ENCODE measurements at places on chromosomes 3 and 15.

DNA sequence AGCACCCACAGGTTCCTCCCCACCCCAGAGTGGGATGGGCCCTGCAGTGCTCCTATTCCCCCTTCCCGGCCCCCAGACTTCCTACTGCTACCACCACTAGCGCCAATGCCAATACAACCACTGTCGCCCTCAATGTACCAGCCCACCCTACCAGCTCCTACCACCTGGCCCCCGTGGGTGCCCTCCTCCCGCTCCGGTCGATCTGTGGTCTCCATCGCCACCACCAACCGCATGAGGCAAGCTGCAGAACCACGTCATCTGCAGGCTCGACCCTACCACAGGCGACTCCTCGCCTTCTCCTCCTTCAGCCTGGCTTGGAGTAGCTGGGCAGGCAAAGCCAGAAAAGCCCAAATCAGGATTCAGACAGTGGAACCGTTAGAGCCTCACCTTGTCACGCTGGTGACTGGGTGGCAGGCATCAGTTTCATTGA lies 179.3 kb downstream of the POTEB3 start:
- no peak for DNase-seq

- DNase-seq, result no peak
These were observed 259.9 kb upstream of the TMC3 start for GRCh38 chr15:81633889-81634288.

- DNase-seq, result no peak
These were observed 216.7 kb downstream of the PTPRG start for GRCh38 chr3:61778095-61778494.

DNA sequence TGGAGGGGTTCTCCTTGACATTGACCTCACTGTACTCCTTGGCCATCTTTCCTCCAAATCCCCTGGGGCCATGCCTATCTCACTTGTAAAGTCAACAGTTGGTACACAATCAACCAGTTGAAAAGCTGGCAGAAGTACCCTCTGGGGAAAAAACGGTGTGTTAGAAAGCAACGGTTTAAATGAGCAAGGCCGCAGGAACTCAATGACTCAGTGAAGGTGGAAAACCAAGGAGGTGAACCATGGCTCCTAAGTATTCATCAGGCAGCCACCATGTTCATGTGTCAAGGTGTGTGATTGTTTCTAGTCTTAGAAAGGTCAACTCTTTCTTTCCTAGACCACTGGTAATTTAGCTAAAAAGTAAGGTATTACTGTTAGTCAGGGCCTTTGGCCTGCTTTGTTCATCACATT lies 130.9 kb upstream of the SATB1 start:
- DNase-seq, result no peak

DNA sequence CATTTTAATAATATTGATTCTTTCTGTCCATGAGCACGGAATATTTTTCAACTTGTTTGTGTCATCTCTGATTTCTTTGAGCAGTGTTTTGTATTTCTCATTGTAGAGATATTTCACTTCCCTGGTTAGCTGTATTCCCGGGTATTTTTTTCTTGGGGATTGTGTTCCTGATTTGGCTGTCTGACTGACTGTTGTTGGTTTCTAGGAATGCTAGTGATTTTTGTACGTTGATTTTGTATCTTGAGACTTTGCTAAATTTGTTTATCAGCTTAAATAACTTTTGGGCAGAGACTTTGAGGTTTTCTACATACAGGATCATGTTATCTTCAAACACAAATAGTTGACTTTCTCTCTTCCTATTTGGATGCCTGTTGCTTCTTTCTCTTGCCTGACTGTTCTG lies 418.8 kb upstream of the ALCAM start:
- no peak for DNase-seq

DNA sequence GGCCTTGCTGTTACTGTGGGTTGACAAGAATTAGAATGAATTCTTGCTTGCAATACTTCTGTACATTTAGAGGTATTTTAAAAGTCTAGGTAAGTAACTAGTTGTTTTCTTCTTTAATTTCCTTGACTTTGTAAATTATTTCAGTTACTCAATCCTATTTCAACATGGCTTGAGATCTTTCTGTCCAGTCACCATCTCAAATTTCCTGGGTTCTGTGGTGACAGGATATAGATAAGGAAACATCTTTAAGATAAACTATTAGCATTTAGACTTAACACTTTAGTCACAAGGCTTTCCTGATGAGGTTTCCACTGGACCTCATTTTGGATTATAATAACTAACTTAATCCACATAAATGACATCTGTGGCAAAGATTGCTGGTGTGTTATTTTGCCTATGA lies 195.9 kb upstream of the DPH6 start:
- no peak for DNase-seq

DNA sequence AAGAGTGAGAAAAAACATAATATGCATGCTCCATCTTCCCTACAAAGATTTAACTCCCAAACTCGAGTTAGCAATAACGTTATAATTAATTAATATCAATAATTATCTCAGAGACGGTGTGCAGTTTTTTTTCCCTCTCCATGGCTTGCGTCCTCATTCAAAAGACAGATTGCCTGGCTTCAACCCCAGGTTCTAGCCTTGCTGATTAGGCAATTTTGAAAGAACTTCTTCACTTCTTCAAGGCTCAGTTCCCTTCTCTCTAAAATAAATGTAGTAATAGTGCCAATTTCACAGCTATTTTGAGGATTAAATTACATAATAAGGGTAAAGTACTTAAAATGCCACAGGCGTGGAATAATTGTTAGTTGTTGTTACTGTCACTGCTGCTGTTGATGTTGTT lies 876.1 kb upstream of the GBE1 start:
- DNase-seq, result no peak

DNA sequence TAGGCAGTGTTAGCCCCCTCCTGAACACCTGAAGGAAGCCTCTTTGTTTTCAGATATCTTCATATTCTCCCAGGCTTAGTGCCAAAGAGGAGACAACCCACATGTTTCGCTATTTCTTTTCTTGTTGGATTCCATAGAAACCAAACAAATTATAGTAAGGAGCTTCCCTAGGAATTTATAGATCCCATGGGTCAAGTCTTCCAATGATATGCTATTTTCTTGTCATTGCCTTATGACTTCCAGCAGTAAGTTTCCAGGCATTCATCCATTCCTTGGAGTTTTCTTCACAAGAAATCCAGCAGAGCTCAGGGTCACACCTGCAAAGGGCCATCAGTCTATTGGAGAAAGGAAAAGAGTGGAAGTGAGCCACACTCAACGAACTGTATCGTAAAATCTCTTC lies 9.9 kb upstream of the KCNMB2 start:
- no peak for DNase-seq

GRCh38 chr15:88538972-88539371 lies 7.5 kb downstream of the DET1 start:
- DNase-seq, result no peak

- no peak for DNase-seq
These were observed 4.0 kb downstream of the SCAANT1 start for GRCh38 chr3:63908081-63908736.

- no peak for DNase-seq
These were observed 63.8 kb upstream of the TBC1D5 start for GRCh38 chr3:17806201-17806600.

- DNase-seq, result no peak
These were observed 52.7 kb upstream of the OXTR start for GRCh38 chr3:8822141-8822540.

GRCh38 chr3:123148772-123149171 lies 53.0 kb upstream of the SEC22A start:
- no peak for DNase-seq

DNA sequence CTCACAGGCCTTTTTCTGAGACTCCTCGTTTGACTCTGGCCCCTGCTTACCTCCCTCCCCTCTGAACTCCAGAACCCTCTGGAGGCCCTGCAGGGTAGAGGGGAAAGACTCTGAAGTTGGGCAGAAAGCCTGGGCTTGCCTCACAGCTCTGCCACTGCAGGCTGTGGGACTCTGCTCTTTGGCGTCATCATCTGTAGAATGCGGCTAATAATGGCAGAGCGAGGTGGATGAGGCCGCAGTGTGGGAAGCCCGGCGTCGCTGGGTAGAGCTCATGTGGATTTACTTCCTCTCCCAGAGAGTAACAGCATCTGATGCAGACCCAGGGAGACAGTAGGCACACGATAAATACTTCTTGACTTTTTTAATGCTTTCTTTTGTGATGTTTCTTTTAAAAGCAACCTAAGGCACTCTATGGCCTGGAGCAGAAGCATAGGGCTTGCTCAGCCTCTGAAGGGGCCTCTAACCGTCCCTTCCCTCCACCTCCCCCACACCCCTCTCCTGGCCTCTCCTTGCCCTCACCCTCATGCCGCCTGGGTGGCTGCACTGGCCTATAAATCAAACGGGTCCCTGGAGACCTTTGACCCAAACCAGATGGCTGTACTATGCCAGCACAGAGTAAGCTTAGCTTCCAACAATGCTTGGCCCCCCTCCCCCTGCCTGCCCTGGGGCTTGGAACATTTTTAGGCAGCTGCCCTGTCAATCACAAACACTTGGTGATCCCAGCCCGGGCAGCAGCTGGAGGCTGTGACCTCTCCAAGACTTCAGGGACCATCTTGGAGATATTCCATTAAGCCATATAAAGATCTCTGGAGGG lies 32.9 kb downstream of the SPSB4 start:
- DNase-seq, result no peak

GRCh38 chr3:7166460-7166859 lies 305.5 kb downstream of the GRM7 start:
- DNase-seq, result no peak

- DNase-seq, result no peak
These were observed 7.8 kb downstream of the SETMAR start for GRCh38 chr3:4310971-4311370.

- DNase-seq, result no peak
These were observed 10.7 kb downstream of the MB21D2 start for GRCh38 chr3:192906940-192907339.

- DNase-seq, result no peak
These were observed 365.6 kb downstream of the SV2B start for GRCh38 chr15:91465696-91466095.

DNA sequence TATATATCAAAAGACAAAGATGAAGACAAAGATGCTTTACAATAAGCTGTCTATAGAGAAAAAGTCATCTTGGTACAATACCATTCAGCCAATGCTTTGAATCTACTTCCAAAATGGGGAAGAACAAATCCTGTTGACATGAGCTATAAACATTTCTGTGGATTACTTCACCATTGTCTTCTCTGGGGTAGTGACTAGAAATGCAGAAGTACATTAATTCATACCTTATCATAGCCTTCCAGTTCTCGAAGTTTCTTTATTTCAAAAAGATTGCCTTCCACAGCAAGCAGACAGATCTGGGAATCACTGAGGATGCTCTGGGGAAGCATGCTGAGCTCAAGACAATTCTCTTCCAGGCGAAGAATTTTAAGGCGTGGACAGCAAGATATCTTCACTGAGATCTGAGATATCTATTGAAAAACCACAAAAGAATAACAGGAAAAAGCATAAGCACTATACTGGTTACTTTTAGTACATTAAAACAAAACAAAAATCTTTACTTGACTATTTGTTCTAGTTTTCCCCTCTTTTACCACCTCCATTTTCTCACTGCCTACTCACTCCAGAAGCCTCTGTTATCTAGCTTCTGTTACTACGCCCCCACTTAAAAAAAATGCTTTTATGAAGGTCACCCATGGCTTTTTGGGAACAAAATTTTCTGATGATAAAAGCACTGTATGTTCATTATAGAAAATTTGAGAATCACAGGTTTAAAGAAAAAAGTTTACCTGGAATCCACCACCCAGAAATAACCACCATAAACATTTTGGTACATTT lies 3.6 kb downstream of the LRRC57 start:
- no peak for DNase-seq

- DNase-seq, result no peak
These were observed 396.0 kb downstream of the FHIT start for GRCh38 chr3:60855250-60855649.

DNA sequence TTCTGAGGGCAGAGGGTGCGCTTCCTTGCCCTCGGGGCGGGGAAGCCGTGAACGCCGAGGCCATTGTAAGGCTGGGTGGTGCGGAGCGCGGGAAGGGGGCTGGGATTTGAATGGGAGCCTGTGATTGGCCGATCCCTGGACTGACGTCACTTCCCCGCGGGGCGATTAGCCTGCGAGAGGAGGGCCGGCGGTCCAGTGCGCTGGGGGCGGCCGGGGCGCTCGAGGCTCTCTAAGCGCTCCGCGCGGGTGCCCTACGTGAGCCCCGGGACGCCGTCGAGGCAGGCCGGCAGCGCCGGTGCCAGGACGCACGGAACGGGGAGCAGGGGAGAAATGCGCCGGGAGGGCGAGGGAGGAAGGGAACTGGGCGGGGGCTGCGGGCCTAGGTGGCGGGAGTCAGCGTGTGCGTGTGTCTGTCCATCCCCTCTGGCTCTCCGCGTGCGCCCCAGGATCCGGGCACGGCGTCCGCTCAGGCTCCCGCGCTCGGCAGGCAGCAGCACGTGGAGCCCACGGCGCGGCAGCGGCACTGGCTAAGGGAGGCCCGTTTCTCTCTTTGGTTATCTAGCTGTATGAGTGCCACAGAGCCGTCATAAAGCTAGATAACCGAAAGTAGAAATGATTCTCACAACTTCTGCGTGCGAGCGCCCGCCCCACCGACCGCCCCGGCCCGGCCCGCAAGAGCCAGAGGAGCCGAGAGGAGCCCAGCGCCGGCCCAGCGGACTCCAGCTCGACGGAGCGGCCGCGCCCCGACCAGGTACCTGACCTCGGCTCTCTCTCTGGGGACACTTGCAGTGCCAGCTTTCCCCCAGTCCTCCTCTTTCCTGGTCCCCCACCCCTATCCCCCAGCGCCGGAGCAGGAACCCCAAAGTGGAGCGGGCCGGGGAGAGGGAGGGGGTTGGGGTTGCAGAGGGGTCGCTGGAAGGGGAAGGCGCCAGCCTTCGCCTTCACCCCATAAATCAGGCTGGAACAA lies 33.1 kb upstream of the POLG start:
- no peak for DNase-seq

DNA sequence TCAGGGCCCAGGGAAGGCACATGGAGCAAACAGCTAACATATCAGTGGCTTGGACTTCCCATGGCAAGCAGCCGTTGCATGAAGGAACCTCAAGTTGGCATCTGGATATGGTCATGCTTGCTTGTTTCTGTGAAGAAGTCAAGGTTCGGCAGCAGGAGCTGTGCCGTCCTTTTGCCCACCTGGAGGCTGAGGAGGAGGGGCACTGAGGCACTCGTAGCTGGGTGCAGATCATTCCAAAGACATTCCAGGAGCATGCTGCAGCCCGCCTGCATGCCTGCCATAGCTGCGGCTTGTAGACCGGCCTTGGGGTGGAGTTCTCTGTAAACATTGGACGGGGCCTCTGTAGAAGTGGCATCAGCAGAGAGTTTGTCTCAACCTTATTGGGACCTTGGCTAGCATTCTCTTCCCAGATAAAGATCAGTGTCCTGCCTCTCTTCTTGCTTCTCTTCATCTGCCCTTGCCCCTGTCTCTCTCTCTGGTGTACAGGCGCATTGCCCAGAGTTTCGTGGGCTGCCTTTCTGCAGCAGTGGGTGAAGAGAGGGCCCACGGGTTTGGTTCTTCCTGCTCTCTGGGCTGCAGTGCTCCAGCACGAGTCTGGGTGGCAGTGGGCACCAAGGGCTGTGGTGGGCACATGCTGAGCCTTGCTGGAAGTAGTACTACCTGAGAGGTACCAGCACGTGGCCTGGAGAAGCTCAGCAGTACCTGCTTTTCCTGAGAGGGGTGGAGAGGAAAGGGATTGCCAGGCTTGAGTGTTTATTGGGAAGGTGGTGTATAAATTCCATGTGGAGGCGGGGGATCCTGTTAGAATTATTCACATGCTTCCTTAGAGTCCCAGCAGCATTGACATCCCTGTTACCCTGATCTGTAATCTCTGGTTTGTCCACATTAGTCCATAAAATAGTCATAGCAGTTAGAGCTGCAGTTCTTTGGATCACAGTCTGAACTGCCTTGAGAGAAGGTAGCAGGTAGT lies 49.4 kb downstream of the CHCHD6 start:
- no peak for DNase-seq

- DNase-seq, result no peak
These were observed 85.4 kb upstream of the LIPC start for GRCh38 chr15:58346361-58346760.

- no peak for DNase-seq
These were observed 110.0 kb downstream of the OPA1 start for GRCh38 chr3:193702967-193703366.
